ENCODE measurements at places on chromosomes 16 and 17.

DNA sequence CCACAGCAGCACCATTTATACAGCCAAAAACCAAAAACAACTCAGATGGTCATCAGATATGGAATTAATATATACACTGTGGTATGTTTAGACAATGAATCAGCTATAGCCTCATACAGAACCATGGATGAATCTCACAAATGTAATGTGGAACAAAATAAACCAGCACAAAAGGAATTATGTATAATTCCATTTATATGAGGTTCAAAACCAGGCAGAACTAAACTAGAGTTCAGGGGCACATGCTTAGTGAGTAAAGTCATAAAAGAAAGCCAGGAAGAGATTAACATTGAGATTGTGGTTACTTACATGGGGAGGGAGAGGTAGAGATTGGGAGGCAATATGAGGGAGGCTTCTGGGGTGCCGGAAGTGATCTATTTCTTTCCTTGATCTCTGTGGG is 231.1 kb downstream of the COPRS start:
- DNase-seq, result no peak

DNA sequence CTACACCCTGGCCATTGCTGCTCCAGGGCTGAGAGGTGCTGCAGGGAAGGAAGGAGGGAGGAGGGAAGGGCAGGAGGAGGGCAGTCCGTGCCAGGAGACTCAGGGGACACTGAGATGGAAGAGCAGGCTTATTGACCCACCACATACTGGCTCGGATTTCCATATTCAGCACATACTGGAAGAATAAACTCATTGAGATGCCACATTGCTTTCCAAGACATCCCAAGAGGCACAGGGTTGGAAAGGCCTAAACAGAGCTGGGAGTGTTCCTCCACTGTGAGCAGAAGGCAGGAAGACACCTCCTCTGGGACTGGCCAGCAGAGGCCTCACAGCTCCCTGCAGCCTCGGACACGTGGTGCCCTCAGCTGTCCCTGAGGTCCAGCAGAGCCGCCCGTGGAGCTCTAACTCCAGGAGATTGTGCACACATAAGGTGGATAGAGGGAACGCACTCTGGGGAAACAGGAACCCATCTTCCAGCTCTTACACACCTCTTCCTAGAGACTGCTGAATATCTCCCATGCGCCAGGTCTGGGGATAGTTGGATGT is 17.4 kb downstream of the CCDC182 start:
- no peak for DNase-seq

DNA sequence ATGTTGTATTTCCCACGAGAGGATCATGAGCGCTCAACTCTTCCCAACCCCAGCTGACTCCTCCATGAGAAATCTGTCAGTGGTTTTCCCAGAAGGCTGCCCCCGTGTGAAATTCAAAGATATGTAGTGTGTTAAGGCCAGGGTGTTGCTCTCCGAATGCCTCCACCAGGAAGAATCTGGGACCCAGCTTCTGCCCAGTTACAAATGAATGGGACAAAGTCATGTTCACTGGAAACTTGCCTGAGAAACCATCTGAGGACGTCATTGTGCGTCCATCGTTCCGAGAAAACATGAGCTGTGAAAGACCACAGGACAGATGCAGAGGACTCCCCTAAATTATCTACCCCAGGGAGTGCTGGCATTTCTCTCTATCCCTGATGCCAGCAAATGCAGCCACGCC is 86.0 kb downstream of the AIPL1 start:
- DNase-seq, result no peak

DNA sequence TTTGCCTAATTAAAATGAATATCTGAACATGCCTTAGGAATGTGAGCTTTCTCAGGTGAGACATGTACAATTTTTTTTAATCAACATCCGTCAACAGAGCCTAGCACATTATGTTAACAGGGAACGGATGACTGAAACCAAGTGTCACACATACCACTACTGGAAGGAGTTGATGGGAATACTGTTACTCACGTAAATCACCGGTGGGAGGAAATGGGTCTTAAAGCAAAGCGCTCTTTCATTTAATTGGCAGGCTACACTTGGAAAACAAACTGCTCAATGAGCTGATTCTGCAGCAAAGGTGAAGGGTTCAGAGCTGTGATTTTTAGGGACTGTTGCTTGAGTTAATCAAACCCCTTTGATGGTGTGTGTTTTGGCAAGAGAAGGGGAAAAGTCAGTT is 4.8 kb downstream of the CPPED1 start:
- no peak for DNase-seq

DNA sequence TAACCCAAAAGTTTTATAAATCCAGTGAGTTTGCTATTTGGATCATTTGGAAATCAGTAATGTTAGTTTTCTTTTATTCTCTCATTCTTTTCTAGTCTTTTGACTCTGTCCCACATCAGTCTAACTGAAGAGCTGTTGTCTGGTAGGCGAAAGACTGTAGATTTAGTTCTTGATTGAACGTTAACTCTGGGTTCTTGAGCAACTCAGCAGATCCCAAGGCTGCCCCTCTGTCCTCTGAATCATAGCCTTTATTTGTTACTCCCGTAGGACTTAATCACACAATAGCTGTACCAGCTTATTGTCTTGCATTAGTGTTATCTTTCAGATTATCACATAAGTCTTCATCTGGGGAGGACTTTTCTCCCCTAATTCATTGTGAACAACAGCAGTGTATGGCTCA is 119.3 kb upstream of the TOM1L1 start:
- no peak for DNase-seq

GRCh38 chr16:86640265-86640843 is 62.0 kb downstream of the FOXL1 start:
- no peak for DNase-seq

DNA sequence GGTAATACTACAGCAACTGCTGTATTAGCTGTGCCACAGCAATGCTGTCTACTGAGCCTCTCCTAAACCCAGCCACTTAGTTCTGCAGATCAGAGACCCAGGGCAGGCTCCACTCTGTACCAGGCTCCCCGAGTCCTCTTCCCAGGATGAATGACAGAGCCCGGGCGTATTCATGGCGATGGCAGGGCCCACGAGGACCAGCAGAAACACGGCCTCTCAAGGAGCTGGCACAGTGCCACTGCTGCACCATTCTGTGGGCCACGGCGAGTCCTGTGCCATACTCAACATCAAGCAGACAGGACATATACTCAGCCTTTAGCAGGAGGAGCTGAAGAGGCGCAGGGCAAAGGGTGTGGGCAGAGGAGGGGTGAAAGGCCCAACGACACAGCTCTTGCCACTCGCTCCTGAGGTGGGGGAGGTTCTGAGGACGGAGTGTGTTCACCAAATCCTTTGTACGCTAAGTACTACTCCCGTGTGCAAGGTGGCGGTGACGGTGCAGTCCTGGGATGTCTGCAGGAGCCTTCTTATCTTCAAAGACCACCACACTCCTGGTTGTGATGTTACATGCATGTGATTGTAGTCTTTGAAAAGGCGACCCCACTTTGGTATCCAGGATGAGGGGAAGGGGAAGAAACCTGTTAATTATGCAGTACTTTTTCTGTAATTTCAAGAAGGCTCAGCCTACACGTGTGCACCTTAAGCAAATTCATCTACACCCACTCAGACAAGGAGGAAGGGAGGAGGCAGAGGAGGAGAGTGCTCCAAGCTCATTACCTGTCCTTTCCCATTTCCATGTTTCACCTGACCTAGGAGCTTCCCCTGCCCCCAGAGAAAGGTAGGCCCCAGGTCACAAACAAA is 98.0 kb downstream of the AMFR start:
- no peak for DNase-seq

- no peak for DNase-seq
Observed at GRCh38 chr16:1571012-1571671, 37.7 kb downstream of the TMEM204 start.

DNA sequence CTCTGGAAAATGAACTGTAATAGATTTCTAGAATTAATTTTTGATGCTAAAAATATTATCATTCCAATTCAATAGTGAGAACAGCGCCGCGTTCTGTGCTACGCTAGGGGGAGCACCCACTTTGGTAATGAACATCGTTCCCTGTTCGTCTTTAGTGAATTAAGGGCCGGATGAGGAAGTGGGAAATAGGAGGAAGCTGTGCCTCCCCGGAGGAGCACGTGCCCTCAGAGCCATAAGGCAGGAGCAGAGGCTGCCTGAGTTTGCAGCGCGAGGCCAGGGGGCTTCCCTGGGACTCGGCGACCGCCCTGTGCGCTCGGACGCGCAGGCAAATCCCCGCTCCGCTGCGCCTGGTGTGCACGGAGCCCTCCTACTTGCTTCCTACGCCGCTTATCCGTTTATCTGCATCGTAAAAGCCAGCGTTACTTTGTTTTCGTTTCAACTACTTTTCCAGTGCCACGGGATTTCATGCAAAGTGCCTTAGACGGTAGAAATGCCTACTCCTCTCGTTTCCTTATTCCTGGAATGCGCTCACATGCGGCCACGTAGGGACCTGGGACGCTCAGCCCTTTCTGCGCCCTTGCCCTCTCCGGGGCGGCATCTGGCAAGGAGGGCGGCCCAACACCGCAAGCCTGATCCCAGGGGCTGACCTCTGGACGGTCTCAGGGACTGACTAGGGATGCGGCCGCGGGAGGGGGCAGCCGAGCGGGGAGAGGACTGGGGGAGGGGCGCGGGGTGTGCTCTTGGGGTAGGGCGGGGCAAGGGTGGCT is 76.4 kb downstream of the KCNJ12 start:
- DNase-seq, result peak; percentile 63

All from KBM-7 (cell line).